ENCODE measurements at places on chromosomes 2 and 18.
A peak's percentile ranks its signal among the peaks of the same experiment; 100 is the strongest.

GRCh38 chr2:112615051-112615450 is 30.6 kb downstream of the CHCHD5 start:
- no peak for DNase-seq

DNA sequence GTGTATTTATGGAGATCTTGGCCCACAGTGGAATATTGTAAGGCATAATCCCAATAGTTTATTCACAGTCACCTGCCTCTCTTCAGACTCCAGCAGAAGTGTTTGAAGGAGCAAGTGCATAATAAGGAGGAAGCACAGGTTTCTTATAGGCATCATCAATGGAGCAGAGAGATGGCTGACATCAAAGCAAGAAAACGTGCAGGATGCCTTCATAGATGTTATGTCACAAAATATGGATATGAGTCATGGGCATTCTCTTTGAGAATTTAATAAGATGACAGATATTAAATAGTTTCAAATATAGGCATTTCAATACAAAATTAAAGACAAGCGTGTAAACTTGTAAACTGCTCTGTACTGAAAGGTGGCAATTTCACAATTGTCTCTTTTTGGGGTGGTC is 4.0 kb upstream of the RND3 start:
- no peak for DNase-seq

GRCh38 chr2:194672994-194673393 is 984.0 kb upstream of the SLC39A10 start:
- no peak for DNase-seq

DNA sequence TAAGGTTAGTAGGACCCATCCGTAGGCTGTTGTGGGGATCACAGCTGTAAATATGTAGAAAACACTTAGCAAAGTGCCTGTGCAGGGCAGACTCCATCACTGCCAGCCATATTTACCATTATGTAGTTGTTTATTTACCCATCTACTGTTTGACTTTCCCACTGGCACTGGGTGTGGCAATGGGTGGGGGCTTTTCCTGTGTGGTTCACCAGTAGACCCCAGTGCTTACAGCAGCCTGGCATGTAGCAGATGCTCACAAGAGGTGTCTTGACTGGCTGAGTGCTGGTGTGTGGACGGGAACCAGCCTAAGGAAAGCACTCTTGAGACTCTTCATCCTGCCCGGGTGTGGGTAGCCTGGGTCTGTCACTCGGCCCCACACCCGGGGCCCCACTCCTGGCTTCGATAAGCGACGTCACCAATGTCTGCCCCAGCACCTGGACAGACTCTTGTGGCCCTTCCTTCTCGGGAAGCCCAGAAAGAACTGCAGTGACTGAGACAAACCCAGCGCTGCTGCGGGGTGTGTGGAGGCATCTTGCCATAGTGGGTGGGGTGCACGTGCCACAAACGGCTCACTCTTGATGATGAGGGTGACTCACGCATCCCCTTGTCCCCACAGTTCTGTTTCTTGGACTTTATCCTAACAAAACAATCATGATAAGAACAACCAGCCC is 78.3 kb downstream of the HDAC4 start:
- DNase-seq = peak; percentile 72

DNA sequence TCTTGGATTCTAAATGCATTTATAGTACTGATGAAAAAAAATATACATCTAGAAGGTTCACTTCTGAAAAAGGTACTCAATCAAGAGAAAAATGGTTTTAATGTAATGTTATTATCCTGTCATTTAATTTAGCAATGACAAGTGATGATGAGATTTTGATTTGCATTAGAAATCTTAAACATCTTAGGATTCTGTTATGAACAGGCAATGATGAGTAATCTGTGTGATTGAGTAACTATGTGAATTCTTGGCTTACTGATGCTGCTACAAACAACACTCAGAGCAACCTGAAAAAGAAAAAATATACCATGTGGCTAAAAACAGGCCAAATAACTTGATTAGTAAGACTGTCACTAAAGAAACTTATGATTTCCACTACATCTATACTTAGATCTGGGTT is 30.1 kb downstream of the RBKS start:
- DNase-seq = no peak

DNA sequence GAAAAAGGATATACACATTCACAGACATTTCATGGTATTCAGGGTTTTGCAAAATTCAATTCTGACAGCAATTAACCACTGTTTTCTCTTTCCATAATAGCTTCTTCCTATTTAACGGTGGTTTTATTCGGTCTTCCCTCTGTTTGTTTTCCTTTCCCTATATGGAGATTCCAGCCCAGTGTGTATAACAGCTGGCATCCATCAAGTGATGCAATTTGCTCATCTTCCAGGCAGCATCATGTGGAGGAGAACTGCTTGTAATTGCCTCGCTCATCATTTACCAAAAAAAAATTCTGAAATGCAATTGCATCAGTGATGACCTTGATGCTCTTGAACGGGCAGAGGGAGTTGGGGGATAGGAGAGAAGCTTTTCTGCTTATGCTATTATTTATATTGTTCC is 165.9 kb upstream of the PGAP1 start:
- DNase-seq = peak; percentile 28

- no peak for DNase-seq
These were observed 283.1 kb downstream of the PHLPP1 start for GRCh38 chr18:62998443-62998842.

GRCh38 chr2:205543937-205544702 is 138.2 kb upstream of the NRP2 start:
- DNase-seq = no peak

GRCh38 chr18:76991021-76991688 is 141.4 kb downstream of the MBP start:
- peak; percentile 22 for DNase-seq

- no peak for DNase-seq
These were observed 85.4 kb downstream of the DLGAP1 start for GRCh38 chr18:4369705-4370104.

DNA sequence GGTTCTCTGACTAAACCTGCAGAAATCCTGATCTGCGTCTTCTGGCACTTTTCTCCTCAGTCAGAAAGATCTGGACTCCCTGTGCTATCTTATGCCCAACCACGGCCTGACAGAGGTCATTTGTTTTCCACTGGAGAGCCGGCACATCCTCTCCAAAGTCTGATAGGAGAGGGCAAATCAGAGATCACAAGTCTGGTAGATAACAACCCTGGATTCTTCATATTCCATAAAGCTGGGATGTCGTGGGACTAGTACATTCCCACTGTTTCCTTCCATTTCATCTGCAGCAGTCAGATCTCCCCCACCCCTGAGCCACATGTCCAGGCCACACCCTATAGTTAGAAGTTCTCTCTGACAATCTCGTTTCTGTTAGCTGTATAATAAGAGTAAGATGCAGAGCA is 157.0 kb downstream of the MGAT5 start:
- peak; percentile 38 for DNase-seq

- no peak for DNase-seq
These were observed 145.3 kb upstream of the CDH20 start for GRCh38 chr18:61187971-61188370.

GRCh38 chr2:177869209-177869608 is 203.4 kb downstream of the PDE11A start:
- DNase-seq = no peak

DNA sequence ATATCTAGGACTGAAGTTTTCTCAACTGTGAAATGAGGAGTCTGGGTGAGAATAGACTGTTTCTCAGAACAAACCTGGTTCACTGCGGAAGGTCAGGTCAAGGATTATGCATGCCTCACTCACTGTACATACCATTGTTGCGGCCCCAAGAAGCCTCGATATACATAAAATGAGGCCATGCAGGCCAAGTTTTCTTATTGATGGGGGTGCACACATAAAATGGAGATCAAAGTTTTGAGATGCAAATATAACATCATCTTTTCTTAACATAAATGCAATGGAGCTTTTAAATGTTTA is 1366.1 kb upstream of the CELF4 start:
- no peak for DNase-seq

GRCh38 chr2:227570615-227571014 is 28.1 kb upstream of the SCYGR2 start:
- DNase-seq = no peak

DNA sequence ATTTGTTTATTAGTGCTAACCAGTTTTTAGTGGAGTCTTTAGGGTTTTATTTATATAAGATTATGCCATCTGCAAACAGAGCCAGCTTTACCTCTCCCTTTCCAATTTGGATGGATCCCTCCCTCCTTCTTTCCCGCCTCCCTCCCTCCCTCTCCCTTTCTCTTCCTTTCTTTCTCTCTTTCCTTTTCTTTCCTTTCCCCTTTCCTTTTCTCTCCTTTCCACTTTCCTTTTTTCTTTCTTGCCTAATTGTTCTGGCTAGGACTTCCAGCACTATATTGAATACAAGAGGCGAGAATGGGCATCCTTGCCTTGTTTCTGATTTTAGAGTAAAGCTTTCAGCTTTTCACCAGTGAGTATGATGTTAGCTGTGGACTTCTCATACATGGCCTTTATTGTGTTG is 24.1 kb downstream of the COLEC11 start:
- no peak for DNase-seq

GRCh38 chr2:232038881-232039485 is 77.5 kb downstream of the DIS3L2 start:
- no peak for DNase-seq
